ENCODE measurements at places on chromosomes 3 and 15.

DNA sequence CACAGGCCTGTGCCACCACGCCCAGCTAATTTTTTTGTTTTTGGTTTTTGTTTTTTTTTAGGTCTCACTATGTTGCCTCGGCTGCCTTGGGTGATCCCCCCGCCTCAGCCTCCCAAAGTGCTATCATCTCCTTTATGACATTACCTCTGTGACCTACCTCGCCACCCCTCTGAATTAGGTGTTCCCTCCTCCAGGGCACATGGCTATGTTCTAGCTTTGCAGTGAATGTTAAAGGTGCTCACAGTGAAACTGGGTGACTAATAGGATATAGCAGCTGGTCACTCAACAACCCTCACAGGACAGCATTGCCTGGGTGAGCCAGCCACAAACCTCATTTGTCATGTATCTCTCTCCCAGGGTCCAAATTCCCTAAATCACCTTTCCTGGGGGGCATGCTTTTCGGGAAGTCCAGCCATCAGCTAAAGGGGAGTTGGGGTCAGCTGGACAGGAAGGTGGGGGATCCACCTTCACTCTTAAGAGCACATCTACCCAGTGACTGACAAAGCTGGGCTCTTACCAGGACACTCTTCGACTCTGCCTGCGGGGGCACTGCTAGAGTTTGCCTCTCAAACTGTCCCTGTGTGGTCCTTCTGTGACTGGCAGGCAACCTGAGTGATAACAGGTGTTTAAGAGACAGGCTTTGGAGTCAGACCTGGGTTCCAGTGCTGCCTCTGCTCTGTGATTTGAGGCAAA lies 1.6 kb upstream of the TTLL3 start:
- DNase-seq, result peak; percentile 14

DNA sequence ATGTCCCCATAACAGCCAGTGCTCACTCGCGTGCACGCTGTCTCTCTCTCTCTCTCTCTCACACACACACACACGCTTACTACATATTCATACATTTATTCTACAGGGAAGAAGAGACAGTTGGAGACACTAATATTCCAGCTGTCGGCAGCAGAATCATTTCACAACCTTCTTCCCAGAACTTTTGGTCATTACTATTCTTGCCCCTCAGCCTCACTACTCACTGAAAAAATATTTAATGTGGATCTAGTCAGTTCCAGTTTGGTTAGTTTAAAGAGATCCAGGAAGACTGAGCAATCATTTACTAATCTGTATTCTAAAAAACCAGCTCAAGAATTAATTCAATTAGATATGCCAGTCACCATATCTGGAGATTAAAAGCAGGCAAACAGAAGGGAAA lies 394.9 kb downstream of the PTPRG start:
- peak; percentile 86 for DNase-seq

- DNase-seq, result peak; percentile 37
These were observed 12.5 kb downstream of the ARPP21 start for GRCh38 chr3:35651851-35652250.

DNA sequence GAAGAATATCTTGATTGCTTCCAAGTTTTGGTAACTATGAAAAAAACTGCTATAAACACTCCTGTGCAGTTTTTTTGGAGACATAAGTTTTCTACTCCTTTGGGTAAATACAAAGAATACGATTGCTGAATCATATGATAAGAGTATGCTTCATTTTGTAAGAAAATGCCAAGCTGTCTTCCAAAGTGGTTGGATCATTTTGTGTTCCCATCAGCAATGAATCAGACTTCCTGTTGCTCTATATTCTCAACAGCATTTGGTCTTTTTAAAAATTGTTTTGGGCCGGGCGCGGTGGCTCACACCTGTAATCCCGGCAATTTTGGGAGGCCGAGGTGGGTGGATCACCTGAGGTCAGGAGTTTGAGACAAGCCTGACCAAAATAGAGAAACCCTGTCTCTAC lies 14.5 kb downstream of the BTD start:
- no peak for DNase-seq

- DNase-seq, result no peak
These were observed 10.5 kb upstream of the ABHD2 start for GRCh38 chr15:89077750-89078149.

DNA sequence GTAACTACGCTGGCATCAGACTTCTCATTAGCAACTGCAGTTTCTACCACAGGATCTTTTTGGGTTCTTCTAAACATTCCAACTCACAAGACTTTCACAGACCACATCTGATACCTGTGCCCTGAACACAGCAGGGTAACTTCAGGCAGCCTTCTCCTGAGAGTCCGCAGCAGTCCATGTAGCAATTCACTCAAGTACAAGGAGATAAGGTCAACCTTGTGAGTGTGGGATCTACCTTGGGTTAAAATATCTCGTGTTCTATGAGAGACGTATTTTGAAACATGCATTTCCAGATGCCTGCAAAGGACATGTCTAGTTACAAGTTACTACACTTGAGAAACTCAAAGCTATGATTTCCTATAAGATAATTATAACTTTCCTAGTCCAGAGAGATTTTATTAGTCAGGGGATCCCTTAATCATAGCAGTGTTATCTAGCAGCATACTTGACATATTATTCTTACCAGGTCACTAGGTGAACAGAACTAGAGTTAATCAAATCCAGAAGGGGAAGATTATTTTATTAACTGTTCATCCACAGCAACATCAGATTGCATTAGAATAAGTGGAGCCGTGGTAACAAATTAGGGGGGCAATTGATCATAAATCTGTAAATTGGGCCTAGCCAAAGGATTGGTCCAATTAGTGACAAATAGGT lies 66.4 kb downstream of the ASTE1 start:
- DNase-seq, result peak; percentile 74
